A549 treated with RU486 at 1 μM for 4 hours (cell line): ENCODE measurements at places on chromosomes 1 and 21. TPM values are rescaled to one million over a fixed set of nuclear protein-coding genes. Genes with fewer than 3 reads are reported as not detected.

Gene PBX1
- total RNA-seq = 19.3 to 24.7 TPM (median 23.8 TPM) in 5 replicates

Gene KIF17
- total RNA-seq = 0.80 to 1.6 TPM (median 1.2 TPM) in 5 replicates

Gene ZYG11B
- total RNA-seq = 1.9 to 5.3 TPM (median 4.6 TPM) in 5 replicates

Gene NRIP1
- total RNA-seq = 5.1 to 20.2 TPM (median 18.6 TPM) in 5 replicates

Gene ATP6V1G3
- not detected in 5 replicates for total RNA-seq

Gene DCDC2B
- total RNA-seq = not detected in 5 replicates

Gene IL19
- total RNA-seq = not detected in 5 replicates

Gene ERVH48-1
- not detected in 5 replicates for total RNA-seq
